ENCODE measurements at places on chromosomes 5 and 9.

- DNase-seq = no peak
Observed at GRCh38 chr5:14296533-14297331, 153.6 kb downstream of the TRIO start.

- no peak for DNase-seq
Observed at GRCh38 chr9:135671591-135672041, 8.5 kb downstream of the LCN9 start.

- DNase-seq = no peak
Observed at GRCh38 chr5:26538226-26538625, 500.2 kb downstream of the CDH9 start.

GRCh38 chr9:96413302-96414221 is 4.6 kb downstream of the ZNF367 start:
- peak; percentile 19 for DNase-seq

DNA sequence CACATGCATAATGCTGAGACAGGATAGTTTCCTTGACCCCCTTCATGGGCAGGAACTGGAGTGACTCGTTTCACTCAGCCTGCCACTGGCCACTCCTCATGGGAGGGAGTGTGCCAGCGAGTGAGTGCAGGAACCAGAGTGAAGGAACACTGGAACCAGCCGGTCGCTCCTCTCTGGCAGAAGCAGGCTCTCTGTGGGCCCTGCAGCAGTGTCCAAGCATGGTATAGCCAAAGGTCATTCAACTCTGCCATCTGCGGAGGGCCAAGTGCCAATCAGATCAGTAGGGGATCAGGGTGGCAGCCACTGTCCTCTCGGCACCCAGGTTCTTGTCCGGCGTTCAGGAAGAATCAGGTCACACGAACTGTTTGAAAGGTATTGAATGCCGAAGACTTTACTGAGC is 169.3 kb upstream of the PPP1R2B start:
- no peak for DNase-seq

- DNase-seq = no peak
Observed at GRCh38 chr9:122334916-122335315, 35.9 kb upstream of the PTGS1 start.

DNA sequence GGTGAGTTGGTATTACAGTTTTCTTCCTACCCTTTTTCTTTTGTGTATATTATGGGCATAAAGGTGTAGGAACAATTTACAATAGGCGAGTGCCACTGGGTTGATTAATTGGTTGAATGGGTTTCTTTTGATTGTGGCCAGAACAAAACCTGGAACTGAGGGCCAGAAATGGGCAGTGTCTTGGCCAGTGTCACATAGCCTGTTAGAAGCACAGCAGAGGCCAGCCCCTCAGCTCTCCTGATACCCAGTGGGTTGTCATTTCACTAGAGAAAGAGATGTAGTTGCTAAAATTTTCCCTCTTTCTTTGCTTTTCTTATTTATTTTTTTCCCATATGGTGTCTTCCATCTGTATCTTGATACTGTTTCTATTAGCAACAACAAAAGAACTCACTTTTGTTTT is 38.8 kb upstream of the SEMA6A start:
- no peak for DNase-seq

GRCh38 chr5:105782501-105782900 is 1888.2 kb downstream of the EFNA5 start:
- DNase-seq = no peak

DNA sequence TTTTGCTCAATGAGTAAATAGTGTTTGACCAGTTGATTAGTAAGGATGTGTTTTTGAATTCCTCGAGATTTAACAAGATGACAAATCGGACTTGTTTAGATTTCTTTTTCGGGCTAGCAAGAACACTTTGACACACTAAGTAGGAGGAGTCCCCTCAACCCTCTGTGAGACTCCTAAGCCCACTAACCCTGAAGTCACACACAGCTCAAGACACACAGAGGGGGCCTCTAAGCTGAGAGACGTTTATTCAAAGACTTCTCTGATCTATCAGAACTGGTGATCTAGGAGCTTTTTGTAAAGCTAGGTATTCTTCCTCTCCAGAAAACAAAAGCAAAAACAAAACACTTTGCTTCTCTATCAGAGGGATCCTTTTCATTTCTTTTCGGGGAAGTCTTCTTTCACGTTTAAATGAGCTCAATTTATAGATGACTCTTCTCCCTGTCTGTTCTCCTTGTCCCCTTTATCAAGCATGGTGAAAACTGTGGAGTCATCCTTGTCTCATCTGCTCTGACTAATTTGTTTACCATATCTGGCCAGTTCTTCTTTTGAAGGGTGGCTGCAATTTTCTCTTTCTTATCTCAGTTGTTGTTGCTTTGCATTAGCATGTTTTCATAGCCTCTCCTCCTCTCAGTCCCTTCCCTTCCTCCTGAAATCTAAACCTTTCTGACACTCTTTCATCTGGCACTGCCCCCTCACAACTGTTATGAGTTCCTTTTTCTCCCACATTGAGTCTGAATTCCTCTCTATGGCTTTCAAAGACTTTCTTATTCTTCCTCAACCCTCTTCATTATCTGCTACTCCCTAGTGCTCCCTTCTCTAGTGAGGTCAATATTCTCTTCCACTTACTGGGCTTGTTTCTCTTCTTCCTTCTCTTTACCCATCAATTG is 68.5 kb upstream of the RAI14 start:
- DNase-seq = no peak

DNA sequence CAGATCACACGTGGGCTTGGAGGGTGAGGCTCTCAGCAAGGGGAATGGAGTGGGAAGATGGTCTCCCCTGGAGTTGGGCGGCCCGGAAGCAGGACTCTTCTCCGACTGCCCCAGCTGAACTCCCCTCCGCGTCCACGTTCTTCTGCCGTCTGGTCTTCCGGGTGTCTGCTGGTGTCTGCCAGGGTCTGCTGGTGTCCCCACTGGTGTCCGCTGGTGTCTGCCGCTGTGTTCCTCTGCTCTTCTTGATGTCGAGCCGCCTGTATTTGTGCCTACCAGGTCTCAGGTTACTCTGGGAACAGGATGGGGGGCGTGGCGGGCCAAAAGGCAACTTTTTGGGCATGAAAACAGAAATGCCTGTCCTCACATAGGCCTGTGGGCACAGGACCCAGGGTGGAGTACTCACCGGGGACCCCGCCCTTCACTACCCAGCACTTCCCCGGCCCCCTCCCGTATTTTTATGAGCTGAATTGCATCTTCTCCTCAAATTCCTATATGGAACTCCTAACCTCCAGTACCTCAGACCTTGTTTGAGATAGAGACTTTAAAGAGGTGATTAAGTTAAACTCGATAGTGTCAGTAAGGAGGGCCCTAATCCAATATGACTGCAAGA is 675.4 kb downstream of the SEMA5A start:
- no peak for DNase-seq

DNA sequence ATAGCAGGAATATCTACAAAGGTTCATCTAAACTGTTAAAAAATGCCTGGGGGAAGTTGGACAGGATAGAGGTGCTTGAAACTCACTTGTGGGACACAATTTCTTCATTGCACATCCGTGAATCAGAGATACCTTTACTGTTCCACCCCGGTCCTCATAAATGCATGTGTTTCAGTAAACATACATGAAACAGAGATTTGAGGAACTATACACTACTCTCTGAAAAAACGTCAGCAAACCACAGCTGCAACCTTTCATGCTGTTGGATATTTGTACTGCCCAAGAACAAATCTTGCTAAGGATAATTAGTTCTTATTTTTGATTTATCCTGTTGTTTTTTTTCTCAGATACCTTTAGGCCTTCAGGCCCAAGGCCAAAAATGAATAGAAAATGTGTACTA is 337.3 kb downstream of the KDM4C start:
- DNase-seq = no peak

GRCh38 chr5:24353611-24354010 is 291.2 kb downstream of the CDH10 start:
- DNase-seq = no peak

DNA sequence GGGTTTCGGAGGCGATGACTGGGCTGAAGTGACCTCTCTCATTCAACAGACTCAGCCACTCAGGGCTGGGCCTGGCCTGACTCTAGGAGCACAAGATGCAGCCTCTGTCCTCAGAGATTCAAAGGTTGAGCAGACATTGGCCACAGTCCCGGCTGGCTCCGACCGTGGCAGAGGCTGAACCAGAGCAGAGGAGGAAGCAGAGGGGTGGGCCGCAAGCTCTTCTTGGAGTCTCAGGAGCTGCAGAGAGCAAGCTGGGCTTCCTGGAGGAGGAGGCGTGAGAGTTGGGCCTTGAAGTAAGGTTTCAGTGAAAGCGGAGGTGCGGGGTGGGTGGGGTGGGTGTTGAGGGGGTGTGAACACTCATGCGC is 37.6 kb downstream of the ALG2 start:
- DNase-seq = no peak

DNA sequence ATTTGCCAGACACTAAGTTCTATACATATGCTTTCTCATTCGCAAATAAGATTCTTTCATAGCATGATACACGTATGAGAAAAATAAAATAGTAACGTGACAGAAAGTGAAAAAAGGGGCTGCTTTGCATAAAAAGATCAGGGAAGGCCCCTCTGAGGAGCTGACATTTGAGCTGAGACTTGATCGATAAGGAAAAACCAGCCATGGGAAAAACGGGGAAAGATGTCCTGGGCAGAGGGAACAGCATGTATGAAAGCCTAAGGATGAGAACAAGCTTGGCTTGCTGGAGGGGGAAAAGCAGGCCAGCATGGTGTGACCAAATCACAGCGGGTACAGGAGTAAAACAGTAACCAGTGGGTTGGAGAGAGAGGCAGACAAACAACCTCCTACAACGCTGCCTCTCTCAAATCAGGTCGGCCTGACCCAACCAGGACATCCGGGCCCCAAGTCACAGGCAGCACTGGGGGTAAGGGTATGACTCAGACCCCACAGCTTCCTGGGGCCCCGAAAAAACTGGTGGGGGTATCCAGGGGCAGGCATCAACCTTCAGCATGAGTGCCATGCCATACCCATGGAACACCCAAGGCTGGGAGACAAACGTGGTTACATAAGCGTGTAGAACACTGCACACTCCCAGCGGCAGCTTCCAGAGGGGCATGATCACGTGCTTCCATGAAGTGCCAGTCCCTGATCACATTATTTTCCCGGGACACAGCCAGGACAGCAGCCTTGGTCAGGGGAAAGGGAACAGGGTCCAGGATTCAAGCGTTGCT is 2.2 kb downstream of the TNIP1 start:
- DNase-seq = peak; percentile 88

GRCh38 chr9:35981699-35982098 is 23.7 kb upstream of the OR2S2 start:
- no peak for DNase-seq

DNA sequence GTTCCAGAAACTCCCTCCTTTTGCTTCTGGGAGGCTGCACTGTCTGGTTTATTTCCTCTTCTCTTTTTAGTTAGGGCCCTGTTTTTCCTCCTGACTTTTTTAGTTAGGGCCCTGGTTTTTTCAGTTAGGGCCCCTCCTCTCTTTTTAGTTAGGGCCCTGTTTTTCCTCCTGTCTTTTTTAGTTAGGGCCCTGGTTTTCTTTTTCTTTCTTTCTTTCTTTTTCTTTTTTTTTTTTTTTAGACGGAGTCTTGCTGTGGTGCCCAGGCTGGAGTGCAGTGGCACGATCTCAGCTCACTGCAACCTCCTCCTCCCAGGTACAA is 15.1 kb downstream of the GSN start:
- DNase-seq = no peak

DNA sequence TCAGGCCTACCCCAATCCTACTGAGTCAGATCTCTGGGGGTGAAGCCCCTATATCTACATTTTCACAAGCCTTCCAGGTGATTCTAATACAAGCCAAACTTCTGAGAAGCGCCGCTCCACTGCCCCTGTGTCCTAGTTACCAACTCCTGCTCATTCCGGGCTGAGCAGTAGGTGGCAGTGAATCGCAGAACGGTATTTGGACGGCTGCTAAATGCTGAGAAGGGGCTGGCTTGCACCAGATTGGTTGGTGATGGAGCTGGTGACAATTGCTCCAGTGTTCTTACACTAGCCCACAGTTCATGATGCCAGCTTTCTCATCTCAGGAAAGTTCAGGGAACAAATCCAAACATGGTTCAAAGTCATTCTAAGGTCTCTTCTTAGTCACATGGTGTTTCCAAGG is 31.1 kb upstream of the FGF1 start:
- DNase-seq = peak; percentile 67

DNA sequence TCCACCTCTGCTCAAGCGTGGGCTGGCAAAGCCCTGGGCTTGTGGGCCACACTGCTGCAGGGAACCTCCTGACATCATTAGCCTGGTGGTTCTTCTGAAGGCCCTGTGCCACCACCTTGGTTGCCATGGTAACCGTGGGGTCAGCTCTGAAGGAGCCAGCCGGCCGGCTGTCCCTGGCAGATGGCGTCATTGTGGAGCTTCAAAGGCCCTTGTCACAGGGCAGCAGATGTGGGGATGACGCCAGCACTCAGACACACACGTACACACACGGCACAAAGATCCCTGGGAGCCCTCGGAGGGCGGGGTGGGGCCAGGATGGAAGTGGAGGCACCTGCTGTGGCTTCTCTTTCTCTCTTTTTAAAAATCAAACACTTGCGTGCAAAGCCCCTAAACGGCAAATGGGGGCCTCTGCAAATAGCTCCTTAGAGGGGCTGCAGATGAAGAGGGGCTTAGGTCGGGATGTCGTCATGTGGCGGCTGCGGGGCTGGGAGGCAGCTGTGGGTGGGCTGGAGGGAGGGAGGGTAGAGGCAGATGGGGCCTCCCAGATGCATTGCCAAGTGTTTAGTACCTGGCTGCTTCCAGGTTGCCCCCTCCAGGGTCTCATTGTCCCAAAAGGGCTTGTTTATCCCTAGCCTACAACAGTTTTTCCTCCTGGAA is 19.5 kb upstream of the RPL26L1 start:
- DNase-seq = no peak

GRCh38 chr9:94801681-94802080 is 75.2 kb downstream of the AOPEP start:
- no peak for DNase-seq

GRCh38 chr5:57947181-57947580 is 464.6 kb upstream of the ACTBL2 start:
- DNase-seq = no peak

DNA sequence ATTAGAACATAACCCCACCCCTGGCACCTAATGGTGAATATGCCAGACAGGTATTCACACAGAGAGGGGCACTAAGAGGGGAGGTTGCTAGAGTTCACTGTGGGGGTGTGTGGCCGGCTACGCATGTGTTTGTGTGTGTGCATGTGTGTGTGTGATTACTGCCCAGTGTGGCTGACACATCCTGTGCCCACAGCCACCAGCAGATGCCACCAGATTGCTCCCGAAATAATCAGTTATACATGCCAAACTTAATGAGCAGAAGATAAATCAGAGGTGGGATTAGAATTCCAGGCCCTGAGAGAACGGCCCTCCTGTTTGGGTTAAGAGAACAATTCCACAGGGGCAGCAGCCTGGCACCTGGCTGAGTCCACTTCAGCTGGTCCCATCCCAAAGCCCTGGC is 91.8 kb upstream of the TBCA start:
- DNase-seq = no peak

GRCh38 chr9:35553670-35554543 is 51.2 kb upstream of the TESK1 start:
- DNase-seq = peak; percentile 69

DNA sequence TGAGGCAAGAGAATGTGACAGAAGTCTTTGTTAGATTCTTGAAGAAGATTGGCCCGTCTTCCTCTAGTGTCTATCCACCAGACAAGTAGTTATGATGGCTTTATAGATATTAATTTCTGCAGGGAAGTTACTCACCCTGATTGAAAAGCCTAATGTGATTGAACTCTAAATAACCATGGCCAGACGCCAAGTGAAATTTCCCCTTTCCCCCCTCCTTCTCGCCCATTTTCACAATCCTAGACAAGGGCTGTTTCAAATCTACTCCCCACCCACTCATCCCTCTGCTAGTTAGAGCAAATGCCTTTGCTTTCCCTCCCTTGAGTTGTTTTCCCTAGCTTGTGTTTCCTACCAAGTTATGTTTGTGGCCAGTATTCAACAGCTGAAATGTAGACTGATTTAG is 182.5 kb downstream of the TMEM167A start:
- no peak for DNase-seq

- DNase-seq = peak; percentile 16
Observed at GRCh38 chr5:151328734-151329133, 18.6 kb downstream of the SLC36A2 start.

Data from activated CD4-positive, alpha-beta T cell treated with anti-CD3 and anti-CD28 coated beads for 36 hours (primary cell).